Fibroblast of the aortic adventitia (primary cell): ENCODE measurements at places on chromosomes 3 and 15. TPM values are rescaled to one million over a fixed set of nuclear protein-coding genes. Genes with fewer than 3 reads are reported as not detected.

TPRG1 gene
- total RNA-seq, result 0.45 and 8.6 TPM in 2 replicates

HYAL1 gene
- total RNA-seq, result 0.90 TPM in 1 of 2 replicates, not detected in the other

FSIP1 gene
- 1.4 and 4.2 TPM in 2 replicates for total RNA-seq

ABHD14A gene
- 7.4 and 13.8 TPM in 2 replicates for total RNA-seq

RBP2 gene
- total RNA-seq, result not detected in 2 replicates

GOLGA6B gene
- total RNA-seq, result not detected in 2 replicates

ADAMTS7 gene
- 7.5 and 11.2 TPM in 2 replicates for total RNA-seq
